ENCODE measurements at places on chromosomes 13 and 19.

DNA sequence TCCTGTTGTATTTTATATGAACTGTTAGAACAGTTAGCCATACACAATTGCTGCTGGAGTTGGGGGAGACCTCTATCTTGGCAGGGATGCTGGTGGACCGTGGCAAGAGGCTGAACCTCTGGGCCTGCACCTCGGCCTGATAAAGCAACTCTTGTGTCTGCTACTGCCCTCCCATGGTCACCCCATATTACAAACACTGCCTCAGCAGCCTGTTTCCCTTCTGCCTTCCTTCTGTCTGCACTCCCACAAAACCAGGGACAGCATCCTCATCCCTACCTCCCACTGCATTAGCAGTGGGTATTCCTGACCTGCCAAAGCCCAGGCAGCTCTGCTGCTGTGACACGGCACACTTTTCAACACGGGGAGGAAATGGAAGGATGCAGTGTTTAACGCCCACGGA is 456.4 kb downstream of the FGF14 start:
- DNase-seq: no peak

- no peak for DNase-seq
Observed at GRCh38 chr13:60164234-60164889, 634 bp upstream of the DIAPH3 start.

- DNase-seq: no peak
Observed at GRCh38 chr19:35587321-35587720, 1.3 kb downstream of the PMIS2 start.

GRCh38 chr19:15181394-15181793 is 19.4 kb downstream of the NOTCH3 start:
- DNase-seq: no peak
